Fibroblast of skin of left quadriceps (primary cell): ENCODE measurements at places on chromosomes 13 and 19.
A peak's percentile ranks its signal among the peaks of the same experiment; 100 is the strongest.

- no peak for DNase-seq
These were observed 329.2 kb downstream of the DLEU7 start for GRCh38 chr13:50514249-50514648.

DNA sequence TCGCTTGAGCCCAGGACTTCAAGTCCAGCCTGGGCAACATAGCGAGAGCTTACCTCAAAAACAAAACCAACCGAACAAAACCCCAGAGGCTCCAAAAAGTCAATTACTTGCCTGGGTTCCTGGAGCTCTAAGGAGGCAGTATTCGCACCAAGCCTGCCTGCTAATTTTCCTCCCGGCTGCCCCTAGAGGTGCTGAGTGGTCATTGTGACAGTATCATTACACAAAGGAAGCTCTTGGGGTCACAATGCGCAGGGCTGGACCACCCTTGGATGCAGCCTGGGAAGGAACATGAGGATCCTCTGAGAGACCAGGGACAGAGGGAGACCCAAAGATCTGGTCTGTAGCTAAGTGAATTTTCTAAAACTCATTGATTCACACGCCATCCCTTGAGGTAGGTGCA lies 8.5 kb upstream of the PEX11G start:
- DNase-seq, result no peak

DNA sequence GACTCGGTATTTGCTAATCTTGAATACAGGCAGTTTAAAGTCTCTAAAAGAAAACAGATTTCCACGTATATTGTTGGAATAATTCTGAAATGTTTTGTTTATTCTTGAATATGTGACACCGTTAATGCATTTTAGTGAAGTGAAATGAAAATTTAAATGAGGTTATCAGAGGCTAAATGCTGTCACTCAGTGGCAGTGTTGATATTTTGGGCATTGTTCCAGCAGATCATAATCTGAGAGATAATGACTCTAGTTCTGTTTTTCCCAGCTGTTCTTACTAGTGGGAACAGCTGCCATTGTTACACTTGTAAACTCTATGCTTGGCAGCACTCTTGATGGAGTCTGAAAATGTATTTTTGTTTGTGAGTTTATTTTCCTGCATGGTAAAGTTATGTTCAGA lies 365.6 kb upstream of the SLC10A2 start:
- DNase-seq, result no peak

GRCh38 chr19:22601906-22602630 lies 32.1 kb upstream of the ZNF492 start:
- DNase-seq, result no peak

- DNase-seq, result peak; percentile 1
These were observed 34.4 kb upstream of the MIR17HG start for GRCh38 chr13:91313103-91313502.

GRCh38 chr19:45161738-45162607 lies 1.2 kb upstream of the NKPD1 start:
- DNase-seq, result no peak

DNA sequence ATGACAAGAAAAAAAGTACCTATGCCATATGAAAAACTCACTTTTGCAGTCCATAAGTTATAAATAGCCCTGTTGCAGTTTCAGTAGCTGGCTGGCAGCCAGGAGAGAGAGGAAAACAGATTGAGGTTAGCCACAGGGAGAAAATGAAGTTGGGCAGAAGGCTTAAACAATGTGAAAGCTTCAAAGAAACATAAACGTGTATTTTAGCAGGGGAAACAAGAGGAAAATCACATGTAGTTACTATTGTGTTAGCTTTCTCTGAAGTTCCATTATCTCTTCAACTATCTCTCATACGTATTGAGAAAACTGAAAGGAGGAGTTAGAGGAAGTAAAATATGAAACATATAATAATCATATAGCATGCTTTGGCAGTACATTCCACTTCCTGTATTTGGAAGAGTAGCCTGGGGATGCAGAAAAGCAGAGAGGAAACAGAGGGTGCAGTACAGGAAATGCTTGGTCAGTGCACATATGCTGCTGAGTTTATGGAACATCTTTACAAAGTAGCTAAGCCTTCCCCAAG lies 1551.1 kb downstream of the EFNB2 start:
- peak; percentile 60 for DNase-seq

- no peak for DNase-seq
These were observed 651 bp downstream of the SERPINE3 start for GRCh38 chr13:51339952-51340732.

DNA sequence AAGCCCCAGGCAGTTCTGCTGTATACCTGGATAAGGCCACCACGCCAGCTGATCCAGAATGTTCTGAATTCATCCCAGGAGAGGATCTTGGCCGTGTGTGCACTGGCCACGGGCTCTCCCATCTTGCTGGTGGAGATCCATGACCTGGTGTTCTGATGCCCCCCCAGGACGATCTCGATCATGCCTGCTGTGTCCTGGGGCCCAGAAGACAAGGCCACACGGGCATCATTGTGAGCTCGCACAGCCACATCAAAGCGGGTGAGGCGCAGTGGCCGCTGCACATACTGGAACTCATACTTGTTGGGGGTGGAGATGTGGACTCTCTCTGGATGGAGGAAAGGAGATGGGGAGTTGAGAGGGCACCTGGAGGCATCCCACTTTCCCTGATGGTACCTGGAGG lies 40.1 kb downstream of the F2RL3 start:
- no peak for DNase-seq

GRCh38 chr13:100069278-100069677 lies 19.6 kb upstream of the PCCA start:
- DNase-seq, result no peak

DNA sequence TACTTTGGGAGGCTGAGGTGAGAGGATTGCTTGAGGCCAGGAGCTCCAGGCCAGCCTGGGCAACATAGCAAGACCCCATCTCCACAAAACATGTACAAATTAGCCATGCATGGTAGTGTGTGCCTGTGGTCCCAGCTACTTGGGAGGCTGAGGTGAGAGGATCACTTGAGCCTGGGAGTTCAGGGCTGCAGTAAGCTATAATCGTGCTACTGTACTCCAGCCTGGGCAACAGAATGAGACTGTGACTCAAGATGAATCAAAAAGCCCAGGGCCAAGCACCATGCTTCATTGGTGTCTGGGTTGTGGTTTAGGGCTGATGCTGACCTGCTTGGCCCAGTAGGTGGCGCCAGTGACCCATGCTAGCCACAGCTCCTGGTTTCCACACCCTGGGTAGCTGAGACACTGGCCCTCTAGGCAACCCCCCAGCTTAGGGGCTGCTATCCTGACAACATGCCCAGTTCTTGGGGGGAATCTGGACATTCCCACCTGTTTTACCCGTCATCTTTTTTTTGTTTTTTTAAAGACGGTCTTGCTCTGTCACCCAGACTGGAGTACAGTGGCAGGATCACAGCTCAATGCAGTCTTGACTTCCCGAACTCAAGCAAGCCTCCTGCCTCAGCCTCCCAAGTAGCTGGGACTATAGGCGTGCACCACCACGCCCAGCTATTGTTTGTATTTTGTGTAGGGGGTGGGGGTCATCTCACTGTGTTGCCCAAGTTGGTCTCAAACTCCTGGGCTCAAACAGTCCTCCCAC lies 5.5 kb downstream of the CCDC124 start:
- peak; percentile 39 for DNase-seq

DNA sequence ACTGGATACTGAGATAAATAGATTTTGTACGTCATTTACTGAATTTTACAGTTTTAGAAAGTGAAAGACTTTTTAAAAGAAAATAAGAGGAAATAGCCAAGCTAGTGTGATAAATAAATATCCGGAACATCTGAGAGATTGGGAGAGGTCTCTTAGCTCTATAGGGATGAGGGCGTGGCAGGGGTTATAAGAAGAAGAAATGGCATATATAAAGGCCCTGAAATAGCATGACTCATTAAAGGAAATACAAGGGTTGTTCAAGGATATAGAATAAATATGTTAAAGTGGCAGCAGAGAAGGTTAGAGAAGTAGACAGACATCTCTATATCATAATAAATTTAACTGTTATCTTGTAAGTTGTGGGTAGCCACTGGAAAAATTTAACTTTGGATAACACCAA lies 144.4 kb downstream of the MAB21L1 start:
- no peak for DNase-seq

GRCh38 chr13:112726016-112726767 lies 36.4 kb downstream of the ATP11A start:
- DNase-seq, result no peak

DNA sequence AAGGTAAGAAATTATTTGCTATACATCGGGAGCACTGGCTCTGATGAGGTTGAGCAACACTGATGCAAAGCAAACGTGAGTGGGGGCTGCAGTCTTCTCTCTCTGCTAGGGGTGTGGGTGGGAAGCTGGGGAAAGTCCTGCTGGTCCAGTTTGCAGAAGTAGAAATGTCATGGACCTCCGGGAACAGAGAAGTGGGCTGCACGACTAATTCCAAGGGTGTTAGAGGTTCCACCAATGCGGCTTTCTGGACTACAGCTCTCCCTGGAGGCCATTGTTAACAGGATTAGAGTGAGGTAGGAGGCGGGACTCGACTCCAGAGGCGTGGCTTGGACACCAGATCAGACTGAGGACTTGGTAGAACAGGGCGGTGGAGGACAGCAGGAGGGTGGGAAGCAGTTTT lies 5.7 kb upstream of the FBXO27 start:
- no peak for DNase-seq
